ENCODE measurements at places on chromosomes 5 and 9.

- DNase-seq, result no peak
Measured at GRCh38 chr5:116359592-116359991, 215.0 kb downstream of the SEMA6A start.

DNA sequence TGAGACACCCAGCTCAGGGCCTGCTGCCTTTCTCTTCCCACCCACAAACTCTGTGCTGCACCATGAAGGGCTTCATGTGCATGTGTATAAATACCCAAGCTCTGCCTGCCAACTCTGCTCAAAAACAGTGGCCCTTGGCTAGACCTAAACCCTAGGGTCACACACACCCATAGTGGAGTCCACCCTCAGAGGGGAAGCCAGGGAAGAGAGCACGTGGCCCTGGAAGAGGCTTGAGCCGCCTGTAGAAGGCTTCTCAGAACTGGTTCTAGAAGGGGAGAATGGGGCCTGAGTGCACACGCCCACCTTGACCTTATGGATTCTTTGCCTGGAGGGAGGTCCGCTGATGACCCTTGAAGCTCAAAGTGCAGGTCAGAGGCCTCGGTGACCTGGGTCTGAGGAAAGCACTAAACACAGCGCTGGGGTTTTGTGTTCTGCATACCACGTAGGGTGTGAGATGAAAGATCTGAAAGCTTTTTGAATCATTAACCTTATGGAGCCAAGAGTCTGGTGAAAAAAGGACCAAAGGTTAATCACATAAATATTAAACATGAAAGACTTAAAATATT, 60.6 kb downstream of the CYFIP2 start:
- DNase-seq, result no peak

GRCh38 chr5:612498-613424, 621 bp downstream of the CEP72 start:
- DNase-seq, result no peak

DNA sequence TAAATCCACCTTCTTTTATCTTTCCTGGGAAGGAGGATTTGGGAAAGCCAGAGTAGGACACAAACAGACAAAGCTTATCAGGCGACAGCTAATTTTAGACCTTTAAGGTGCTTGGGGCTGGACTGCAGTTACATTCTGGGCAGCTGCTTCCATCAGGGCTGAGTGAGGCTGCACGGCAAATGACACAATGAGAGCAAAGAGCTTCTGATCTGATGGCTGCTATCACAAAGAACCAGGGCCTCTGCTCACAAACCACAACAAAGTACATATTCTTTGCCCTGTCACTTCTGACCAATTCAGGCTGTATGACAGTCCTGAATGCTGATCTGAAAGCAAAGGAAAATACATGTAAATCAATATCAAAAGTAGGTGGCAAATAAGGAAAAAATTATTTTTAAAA, 93.1 kb downstream of the MRPS27 start:
- no peak for DNase-seq

DNA sequence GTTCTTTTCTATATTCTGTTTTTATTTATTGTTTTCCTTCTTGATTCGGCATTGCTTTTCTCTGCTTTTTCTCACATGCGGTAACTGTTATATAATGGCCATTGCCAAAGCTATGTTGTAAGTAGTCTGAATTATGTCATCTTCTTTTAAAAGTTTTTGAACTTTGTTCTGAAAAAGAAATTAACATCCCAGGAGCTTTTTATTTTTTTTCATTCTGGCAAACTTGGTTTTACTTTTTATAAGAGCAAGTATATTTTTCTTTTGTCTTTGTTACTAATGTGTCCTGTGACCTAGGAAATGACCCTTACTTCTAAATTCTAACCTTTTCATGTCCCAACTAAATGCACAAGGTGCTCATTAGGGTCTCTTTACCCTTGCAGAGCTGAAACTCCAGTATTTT, 26.7 kb upstream of the IZUMO3 start:
- no peak for DNase-seq

GRCh38 chr5:41883243-41883642, 13.0 kb upstream of the OXCT1 start:
- DNase-seq, result no peak

DNA sequence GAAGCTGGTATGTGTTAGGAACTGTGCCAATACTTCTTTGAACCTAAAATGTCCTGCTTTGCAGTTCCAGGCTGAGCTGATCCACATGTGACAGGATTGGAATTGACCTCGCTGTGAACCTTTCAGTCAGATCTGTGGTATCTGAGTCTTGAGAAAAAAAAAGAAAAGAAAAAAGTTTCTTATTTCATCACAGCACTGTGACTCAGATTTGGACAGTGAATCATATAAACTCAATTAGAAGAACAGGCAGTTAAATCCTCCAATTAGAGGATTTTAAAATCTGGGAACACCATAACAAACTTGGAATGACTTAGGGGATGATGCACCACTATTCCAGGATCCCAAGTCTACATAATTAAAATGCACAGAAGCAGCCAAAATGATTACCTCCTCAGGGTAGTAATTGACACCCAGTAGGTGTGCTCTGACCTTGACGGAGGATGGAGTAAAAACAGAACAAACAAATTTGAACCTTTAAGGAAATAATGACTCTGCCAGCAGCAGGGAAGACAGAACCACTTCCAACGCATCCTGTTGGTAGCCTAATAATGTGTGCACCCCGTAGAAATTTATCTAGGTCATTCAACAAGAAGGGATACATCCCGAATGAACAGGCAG, 57.8 kb upstream of the RAI14 start:
- DNase-seq, result no peak

DNA sequence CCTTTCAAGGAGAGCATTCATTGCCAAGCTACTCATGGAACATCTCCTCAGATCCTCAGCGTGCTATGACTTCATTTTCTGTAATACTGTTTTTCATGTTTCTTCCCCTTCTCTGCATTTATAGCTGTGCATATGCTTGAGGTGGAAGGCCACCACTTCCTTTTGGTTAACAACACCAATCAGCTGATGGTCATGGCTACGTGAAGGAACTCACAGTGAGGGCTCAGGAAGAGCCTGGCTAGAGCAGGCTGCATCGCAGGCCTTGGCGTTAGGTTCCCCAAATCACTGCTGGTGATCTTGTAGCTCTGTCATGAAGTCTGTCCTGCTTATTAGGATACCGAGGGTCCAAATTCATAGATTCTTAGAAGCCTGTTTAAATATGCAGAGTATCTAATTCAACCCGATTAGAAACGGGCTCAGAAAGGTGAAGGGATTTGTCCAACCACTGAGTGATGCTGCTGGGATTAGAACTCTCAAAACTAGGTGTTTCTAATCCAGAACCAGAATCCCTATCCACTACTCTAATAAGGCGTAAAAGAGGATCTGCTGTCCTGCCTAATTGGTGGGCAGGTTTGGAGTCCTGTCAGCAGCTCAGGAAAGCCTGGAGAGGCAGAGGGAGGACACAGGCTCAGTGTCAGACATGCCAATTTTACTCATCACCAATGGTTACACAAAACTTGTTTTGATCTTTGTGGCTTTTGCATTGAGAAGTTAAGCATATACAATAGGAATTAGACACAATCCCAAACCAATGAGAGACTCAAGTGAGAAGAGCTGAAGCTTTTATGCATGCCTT, 7.5 kb downstream of the SYK start:
- DNase-seq, result no peak

GRCh38 chr5:113181409-113181808, 204.8 kb downstream of the DCP2 start:
- DNase-seq, result no peak

DNA sequence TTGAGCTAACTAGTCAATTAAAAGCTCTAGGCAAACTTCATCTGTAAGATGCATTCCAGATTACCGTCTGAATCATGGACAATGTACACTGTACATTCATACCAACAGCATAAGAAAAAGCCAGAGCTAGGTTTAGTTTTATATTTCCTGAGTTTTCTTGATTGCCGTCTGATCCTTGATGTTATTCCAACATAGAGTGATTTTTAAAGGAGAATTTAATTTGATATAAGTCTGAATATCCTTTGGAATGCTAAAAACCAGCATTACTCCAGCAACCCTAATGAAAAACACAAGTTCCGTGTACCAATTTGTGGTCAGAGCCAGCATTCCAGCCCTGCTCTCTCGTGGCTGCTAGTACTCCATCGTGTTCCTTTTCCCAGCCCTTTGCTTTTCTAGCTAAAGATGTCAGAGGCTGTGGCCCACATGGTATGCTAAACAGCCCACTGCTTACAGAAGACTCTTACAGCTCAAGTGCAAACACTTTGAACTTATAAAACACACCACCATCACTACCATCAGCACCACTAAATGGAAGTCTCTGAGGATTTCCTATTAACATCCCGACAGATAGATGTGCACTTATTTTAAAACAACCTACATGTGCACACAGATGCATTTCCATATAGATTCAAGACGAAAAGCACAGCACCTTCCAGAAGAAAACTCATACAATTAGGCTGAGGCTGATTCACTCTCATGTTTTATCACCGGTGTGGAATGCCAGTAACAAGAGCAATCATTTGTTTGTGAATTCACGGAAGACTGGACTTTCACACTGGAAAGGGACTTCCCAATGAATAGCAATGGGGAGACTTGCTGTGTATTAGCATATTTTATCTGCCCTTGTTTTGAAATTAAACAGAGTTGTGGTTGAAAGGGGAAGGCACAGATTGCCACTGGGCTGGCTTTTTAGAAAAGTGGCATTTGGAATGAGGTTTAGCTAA, 246.9 kb upstream of the GAS1 start:
- DNase-seq, result no peak

DNA sequence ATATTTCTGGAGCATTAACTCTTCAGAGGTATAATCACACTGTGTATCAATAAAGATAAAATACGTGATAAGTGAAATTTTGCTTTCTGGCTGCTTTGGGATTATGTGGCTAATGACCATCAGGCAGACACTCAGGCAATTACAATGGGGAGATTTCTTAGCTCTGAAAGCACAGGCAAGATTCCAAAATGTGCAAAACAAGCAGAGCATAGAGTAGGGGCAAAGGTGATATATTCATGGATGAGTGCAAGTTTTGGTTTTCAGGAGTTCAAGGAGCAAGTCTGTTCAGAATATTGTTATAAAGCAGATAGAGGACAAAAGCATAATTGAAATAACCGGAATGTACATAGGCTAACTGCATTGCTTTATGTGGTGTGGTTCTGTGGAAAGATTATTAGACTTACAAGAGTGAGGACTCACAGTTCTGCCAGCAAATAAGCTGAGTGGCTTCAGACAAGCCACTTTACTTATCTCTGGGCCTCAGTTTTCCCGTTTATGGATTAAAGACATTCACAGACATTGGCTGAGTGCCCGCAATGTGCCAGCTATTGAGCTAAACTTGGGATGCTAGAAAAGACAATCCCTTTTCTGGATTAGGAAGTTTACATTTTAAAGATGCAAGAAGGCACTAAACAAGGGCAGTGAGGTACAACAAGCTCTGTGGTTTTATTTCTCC, 945.6 kb upstream of the ARRDC3 start:
- DNase-seq, result no peak

DNA sequence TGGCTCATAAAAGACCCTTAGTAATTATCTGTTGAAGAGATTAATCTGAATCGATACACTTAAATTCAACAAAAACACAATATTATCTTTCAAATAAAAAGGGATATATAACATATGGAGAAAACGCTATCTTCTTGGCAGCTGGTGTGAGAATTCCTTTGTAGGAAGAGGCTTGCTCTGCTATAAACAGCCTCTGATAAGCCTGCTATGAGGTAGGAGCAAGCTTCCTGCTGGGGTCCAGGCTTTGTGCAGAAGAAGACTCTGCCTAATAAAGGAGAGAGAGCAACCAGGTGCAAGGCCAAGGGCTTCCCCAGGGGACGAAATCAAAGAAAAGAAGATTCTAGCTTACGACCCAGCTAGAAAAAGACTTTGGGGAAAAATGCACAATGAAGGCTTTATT, 43.3 kb upstream of the SSBP2 start:
- DNase-seq, result no peak

DNA sequence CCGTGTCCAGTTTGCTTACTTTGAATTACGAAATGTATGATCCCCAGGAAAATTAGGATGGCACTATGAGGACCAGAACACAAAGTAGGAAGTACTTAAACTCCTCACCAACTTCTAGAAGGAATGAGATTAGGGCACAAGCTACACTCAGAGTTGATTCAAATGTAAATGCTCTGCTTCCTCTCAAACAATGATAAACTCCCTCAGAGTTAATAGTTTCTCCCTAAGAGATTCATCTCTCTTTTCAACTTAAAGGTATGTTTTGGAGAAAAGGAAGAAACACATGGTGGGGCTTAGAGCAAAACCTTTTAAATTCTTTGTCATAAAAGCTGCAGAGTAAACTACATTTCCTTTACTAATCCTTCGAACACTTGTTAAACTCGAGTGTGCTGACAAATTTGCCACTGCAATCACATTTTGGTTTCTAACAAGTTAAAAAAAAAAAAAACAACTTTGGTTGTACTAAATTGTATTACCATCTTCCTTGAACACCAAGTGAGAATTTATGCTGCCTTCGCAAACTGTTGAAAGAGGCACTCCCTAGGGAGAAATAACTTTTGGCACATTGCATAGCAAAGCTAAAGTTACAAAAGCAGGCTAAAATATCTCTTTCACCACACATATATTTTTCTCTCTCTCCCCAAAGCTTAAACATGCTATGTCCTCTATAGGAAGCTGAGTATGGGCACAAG, 66.6 kb downstream of the DENND1A start:
- DNase-seq, result no peak

GRCh38 chr5:15383469-15383868, 116.5 kb upstream of the FBXL7 start:
- no peak for DNase-seq

GRCh38 chr5:128083811-128084227, 253 bp downstream of the SLC12A2 start:
- DNase-seq, result no peak

DNA sequence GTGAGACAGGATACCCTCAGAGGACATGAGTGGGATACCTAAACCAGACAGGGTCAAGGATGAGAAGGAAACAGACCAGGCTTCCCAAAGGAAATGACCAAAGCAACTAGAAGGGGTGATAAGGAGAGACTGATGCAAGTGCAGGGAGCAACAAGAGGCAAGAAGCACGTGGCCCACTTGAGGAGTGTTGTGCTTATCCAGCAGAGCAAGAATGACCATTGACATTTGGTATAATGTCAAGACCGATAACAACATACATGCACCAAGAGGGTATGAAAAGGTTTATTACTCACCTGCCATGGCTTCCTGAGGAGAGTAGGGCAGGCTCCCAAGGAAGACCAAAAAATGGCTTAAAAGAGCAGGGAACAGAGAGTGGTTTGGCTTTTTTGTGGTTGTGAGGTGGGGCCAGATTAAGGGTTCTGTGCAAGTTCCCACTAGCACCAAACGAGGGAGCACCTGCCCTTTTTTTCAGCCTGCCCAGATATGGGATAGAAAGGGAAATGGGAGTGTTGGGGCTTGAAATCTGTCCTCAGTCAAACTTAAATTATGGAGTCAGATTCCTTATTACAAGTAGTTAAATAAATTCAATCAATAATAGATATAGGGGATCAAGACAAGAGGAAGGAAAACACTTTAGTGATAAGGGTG, 513.6 kb downstream of the RASEF start:
- DNase-seq, result no peak
